ENCODE measurements at places on chromosomes 13 and 19.

- no peak for DNase-seq
- H3K36me3 ChIP-seq = peaks cover 30% of the 10 kb centered on the region
- no peak overlapping the region for H3K27ac ChIP-seq
- no peaks in the 10 kb centered on the region for H3K27me3 ChIP-seq
Measured at GRCh38 chr13:108212886-108213285, 2.5 kb downstream of the LIG4 start.

DNA sequence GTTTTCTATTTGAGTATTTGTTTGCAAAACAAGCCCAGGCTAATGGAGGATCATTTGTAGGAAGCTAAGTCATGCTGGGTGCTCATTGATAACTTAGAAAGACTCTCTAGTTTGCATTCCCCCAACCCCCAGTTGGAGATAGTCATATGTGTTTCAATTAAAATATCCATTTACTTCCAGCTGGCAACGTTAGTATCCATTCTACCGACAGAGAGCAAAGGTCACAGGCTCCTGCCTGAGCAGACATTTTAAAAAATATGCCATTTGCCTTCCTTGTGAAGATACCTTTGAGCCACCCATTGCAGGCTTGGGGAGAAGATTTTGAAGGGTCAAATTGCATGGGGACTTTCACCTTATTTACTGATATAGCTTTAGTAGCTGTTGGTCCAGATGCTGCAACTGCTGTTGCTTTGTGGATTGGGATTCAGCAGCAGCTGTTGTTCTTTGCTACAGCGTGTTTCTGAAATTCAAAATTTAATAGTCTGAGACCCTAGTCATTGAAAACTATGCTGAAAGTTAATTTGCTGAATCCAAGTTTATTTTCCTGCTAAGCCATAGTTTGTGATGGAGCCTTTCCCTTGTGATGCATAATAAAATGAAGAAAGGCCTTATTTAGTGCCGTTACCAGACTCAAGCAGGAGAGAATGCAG, 335.1 kb downstream of the GPC6 start:
- no peak overlapping the region for H3K27ac ChIP-seq
- no peaks in the 10 kb centered on the region for H3K36me3 ChIP-seq
- no peaks in the 10 kb centered on the region for H3K27me3 ChIP-seq
- no peak for DNase-seq
- H3K4me3 ChIP-seq = no peak overlapping the region

DNA sequence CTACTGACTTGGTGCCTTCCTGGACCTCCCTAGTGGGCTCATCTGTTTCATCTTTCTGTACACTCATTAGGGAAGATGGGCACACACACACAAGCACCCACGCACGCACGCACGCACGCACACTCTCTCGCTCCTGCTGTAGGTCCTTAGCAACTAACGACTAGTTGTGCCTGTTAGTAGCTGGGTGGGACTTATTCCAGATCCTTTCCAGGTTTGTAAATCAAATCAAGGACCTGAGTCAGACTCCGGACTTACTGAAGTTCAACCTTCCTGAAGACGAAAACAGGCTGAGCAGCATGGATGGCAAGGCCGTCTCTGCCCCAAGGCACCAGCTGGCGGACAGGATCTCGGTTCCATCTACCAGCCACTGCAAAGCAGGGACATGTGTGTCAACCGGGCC, 76.2 kb downstream of the SLC15A1 start:
- H3K4me3 ChIP-seq = no peak overlapping the region
- no peak overlapping the region for H3K27ac ChIP-seq
- DNase-seq = no peak
- H3K4me1 ChIP-seq = peaks cover 12% of the 10 kb centered on the region

DNA sequence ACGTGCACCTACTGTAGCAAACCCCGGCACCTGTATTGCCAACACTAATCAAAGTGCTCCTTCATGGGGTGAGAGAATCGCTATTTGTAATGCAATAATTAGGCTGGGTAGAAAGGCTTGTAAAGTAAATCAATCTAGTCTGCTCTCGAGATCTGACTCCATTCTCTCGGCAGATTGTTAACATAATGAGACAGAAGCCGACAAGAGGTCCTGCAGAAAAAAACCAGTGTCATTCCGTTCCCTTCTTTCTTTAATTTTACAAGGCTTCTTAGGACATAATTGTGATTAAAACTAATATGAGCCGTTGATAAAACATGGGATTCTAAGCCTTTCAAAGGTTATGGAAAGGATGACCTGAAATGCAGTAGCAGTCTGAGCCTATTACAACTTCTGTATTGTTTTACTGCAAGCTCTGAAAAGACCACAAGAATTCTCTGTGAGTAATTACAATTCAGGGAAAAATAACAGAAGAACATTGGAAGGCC, 530.0 kb downstream of the PCDH9 start:
- no peak for DNase-seq
- no peak overlapping the region for H3K27ac ChIP-seq
- no peaks in the 10 kb centered on the region for H3K4me1 ChIP-seq
- no peaks in the 10 kb centered on the region for H3K27me3 ChIP-seq

DNA sequence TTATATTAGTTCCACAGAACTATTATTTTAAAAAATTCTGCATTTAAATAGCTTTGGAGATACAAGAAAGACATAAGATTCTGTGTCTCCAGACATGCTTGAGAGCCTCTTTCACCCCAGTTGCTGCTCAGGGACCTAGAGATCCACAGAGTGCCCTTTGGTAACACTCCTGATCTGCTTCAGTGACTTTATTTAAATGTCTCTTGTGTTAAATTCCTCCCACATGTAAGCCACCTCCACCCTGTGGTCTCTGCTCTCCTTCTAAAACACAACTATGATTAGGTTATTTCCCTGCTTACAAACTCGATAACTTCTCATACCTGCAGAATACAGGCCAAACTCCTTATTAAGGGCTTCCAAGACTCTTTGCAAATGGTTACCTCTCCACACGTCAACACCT, 141.0 kb downstream of the RFC3 start:
- no peaks in the 10 kb centered on the region for H3K27me3 ChIP-seq
- no peak overlapping the region for H3K4me3 ChIP-seq
- H3K4me1 ChIP-seq = no peaks in the 10 kb centered on the region
- no peak overlapping the region for H3K27ac ChIP-seq

- H3K4me3 ChIP-seq = no peak overlapping the region
- peaks cover 28% of the 10 kb centered on the region for H3K4me1 ChIP-seq
- no peaks in the 10 kb centered on the region for H3K27me3 ChIP-seq
Measured at GRCh38 chr13:45512098-45512496, 47.4 kb downstream of the COG3 start.

GRCh38 chr19:51777570-51778462, 16.8 kb downstream of the FPR2 start:
- H3K4me1 ChIP-seq = no peaks in the 10 kb centered on the region
- peaks cover 20% of the 10 kb centered on the region for H3K27me3 ChIP-seq
- H3K27ac ChIP-seq = no peak overlapping the region

DNA sequence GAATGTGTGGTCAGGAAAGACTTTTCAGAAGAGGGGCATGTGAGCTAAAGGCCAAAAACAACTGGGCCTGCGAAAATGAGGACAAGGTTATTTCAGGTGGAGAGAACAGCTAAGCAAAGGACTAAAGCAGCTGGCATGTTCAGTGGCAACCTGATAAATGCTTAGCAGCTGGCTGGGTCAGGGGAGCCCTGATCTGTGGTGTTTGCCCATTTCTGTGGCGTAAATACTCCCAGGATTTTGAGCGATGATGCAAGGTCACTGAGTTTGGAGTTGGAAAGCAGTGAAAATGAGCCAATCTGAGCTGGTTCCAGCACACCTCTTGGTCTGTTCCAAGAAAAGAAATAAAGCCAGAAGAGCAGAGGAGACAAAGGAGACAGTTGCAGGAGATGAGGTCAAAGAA, 704.3 kb downstream of the UQCRFS1 start:
- H3K4me3 ChIP-seq = no peak overlapping the region
- H3K27ac ChIP-seq = no peak overlapping the region
- H3K4me1 ChIP-seq = peaks cover 2% of the 10 kb centered on the region
- DNase-seq = no peak
- H3K27me3 ChIP-seq = no peaks in the 10 kb centered on the region

DNA sequence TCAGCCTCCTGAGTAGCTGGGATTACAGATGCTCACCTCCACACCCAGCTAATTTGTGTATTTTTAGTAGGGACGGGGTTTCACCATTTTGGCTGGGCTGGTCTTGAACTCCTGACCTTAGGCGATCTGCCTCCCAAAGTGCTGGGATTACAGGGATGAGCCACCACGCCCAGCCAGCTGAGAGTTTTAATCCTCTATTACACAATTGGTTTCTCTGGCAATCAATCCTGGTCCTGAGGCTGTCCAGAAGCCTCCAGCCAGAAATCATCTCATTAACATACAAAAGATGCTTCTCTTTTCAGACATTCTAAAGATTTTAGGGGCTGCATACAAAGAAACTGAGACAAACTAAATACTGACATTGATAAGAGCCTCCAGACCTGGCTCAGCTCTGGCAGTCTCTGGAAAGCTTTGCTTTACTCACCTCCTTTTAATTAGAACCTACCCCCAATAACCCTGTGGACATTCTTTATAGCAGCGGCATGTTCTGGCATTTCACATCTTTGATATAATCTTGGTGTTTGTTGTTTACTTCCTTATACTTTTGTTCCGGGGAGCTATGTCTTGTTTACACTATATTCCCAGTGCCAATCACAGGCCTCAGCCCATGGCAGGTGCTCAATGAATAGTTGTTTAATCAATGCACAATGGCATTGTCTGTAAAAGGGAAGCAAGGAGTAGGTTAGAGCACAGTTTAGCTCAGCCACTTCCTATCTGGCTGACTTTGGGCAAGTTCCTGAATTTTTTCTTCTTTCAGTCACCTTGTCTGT, 4.1 kb upstream of the ZNF724 start:
- H3K27ac ChIP-seq = no peak overlapping the region
- H3K4me3 ChIP-seq = no peak overlapping the region
- no peaks in the 10 kb centered on the region for H3K27me3 ChIP-seq
- H3K36me3 ChIP-seq = peaks cover 27% of the 10 kb centered on the region
- no peak for DNase-seq
- H3K4me1 ChIP-seq = peaks cover 4% of the 10 kb centered on the region

Data from activated CD8-positive, alpha-beta memory T cell treated with anti-CD3 and anti-CD28 coated beads, Interleukin-2, amount 10 ng/mL, durations not matched to agents 7 days and 5 days (primary cell).